ENCODE measurements at places on chromosomes 7 and 10.

GRCh38 chr7:2195400-2196246 is 37.1 kb downstream of the MAD1L1 start:
- no peak for DNase-seq

DNA sequence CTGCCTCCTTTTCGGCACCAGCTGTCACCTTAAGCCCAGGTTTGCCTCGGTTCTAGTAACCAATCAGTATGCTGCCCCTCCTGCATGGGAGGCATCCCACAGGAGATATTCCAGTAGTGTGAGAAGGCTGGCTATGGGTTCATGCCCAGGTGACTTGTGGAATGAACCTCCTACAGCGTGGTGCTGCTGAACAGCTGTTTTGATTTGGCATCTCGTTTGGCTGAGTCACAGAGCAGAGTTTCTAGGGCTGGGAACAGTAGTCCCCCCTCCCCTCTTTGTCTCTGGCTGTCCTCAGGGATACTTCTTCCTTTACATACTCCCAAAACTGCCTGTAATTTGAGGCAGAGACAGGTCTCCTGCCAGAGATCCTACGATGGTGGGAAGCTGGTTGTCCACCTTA is 16.1 kb downstream of the R3HCC1L start:
- peak; percentile 91 for DNase-seq

- DNase-seq, result no peak
Observed at GRCh38 chr10:103139803-103140202, 53.3 kb downstream of the NT5C2 start.

GRCh38 chr10:38007991-38008390 is 2.5 kb upstream of the ZNF33A start:
- no peak for DNase-seq

- DNase-seq, result no peak
Observed at GRCh38 chr7:77866370-77866769, 67.8 kb downstream of the PHTF2 start.

DNA sequence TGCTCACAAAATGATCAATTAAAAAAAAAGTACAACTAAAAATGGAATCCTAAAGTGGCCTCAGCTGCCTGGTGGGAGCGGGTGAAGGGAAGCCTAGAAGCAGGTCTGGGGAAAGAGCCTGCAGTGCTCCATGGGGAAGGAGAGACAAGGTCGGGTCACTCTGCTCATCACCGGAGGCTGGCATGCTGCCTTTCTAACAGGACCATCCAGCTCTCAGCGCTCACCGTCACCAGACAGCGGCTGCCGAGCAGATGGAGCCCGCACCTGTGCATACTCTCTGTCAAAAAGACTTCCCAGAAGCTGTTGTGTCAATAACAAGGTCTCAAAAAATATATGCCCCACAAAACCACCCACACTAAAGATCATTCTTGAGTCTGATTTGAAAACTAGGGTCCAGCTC is 112.8 kb downstream of the BAMBI start:
- no peak for DNase-seq

DNA sequence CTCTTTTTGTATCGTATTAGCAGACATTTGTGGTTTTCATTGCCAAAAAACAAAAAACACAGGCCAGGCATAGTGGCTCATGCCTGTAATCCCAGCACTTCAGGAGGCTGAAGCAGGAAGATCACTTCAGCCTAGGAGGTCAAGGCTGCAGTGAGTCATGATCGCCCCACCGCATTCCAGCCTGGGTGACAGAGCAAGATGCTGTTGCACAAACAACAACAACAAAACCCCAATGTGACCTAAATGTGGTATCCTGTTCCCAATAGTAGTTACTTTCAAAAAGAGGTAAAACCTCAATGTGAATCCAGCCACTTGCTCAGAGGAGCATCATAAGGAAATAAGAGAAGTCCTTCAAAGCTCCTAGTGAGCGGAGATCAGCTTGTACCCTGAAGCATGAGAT is 45.8 kb upstream of the SKAP2 start:
- DNase-seq, result peak; percentile 99

DNA sequence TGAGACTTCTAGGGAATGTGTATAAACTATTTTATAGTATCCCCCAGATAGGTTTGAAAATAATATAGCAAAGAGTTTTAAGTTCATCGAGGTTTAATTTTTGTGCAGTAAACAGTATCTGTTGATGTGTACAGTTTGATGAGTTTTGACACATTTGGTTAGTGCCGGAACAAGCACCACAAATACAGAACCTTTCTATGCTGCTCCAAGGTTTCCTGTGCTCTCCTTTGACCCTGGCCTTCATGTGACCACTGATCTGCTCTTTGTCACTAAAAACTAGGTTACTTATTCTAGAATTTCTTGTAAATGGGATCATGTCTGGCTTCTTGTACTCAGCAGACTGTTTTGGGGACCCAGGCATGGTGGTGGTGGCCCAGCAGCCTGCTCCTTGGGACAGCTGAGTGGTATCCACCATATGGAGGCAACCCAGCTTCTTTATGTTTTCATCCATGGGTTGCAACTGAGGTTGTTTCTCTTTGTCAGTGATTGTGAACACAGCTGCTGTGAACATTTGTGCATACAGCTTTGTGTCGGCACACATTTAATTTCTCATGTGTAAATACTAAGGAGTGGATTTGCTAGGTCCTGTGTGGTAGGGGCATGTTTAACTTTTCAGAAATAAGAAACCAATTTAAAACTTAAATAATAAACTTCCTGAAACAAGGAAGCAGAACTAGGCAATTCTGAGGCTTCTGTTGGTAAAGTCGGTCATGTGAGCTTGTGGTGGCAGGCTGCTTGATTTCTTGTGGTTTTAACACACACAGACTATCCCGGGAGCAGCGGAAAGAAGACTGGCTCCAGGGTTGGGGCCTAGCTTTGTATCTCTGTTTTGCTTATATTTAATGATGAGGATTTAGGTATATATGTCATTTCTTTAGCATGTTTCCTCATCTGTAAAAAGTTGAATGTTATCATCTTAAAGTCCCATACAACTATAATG is 219.4 kb downstream of the ABCA13 start:
- peak; percentile 59 for DNase-seq

DNA sequence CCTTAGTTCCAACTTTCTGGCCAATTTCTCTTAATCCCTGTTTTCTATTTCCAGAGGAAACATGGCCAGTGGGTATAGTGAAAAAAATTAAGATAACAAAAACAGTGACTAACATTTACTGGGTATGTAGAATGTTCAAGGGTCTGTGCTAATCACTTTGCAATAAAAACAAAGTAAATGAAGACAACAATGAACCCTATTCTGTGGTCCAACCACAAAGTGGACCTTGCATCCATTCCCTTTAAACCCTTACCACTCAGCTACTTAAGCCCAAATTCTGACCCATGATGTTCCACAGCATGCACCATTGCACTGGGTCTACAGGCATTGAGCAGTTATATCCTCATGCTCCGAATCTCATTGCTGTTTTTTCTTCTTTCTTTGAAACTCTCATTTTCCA is 179.9 kb upstream of the PRKCQ start:
- DNase-seq, result no peak

- no peak for DNase-seq
Observed at GRCh38 chr10:90939116-90939515, 18.2 kb upstream of the ANKRD1 start.

DNA sequence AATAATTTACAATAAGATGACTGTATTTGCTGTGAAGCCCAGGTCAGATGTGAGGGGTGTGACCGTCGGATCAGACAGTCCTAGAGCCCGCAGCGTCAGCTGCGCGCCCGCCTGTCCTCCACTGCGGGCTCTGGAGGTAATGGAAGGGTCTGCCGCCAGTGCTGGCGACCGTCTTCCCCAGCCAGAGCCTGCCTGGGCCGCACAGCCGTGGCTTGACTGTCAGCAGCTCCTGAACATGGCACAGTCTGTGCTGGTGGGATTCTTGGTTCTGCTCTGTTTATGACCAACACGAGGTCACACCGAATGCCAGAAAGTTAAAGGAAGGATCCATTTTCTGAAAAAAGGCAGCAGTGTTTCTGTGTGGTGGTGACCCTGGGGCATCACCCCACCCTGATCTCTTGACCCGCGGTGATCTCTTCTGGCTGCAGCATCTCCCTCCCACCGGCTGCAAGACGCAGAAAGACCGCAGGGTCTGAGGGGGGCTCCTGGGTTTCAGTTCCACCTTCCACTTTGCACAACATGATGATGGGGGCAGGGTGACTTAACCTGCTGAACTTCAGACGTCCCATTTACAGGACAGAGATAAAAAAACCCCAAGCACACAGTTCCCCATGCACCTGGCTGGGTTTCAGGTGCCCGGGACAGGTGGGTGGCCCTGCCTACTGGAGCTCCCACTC is 103.7 kb downstream of the DNAJB6 start:
- DNase-seq, result no peak

DNA sequence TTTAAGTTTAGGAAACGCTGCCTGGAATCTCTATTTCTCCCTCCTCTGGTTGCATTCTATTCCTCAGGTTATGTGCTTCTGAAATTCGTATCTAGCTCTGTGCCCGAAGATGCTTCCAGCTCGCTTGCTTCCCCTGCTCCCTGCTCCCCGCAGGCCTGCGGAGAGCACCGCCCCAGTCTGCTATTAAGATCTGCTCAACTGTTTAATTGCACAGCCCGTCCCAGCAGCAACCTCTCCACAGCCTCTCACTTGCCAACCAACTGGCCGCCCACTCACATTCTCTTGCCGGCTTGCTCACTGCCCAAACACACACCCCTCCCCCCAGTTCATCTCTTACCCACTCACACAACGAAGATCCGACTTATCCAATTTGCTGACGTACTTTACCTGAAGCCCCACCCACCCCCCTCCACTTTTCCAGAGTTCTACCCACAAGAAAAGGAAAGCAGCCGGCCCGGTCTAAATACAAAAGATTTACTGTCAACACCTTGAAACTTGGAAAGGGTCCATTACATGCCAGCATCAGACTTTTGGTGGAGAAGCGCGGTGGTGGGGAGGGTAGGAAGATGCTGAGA is 167.3 kb upstream of the KLF14 start:
- peak; percentile 92 for DNase-seq

DNA sequence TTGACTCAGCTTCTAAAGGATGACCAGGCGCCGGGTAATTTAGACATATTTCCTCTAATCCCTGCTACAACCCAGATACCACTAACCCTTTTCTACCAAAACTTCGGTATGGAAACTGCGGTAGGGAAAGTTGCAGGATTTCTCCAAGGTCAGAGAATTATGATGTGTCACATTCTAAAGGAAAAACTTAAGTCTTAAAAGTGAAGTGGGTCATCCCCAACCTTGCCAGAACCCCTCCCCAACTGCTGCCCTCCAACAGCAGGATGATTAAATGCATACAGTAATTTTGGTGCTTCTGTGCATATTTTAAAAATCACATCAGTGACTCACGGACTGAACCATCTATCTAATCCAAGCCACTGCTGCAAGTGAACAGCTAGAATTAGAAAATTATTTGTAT is 52.7 kb downstream of the GRB10 start:
- DNase-seq, result peak; percentile 25

DNA sequence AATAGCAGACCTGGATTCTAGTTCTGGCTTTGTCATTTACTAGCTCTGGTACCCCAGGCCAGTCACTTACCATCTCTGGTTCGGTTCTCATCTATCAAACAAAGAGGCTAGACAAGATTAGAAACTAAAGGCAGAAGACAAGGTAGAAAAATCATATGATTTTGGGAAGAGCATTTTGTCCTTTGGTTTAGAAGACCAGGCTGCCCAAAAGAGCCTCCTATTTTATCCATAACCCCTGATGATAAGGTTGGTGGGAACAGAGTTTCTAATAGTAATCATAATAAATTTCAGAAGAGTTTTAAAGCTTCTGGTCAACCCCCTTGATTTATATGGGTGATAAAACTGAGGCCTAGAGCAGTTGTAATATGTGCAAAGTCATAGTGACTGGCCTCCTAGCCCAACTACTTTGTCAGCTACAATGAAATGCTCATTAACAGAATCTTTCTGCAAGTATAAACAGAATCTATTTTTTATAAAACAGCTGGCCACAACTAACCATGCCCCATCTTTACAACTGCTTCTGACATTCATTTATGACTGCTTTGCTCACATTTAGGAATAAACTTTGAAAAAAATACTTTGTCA is 23.4 kb downstream of the COX15 start:
- DNase-seq, result no peak

- DNase-seq, result peak; percentile 22
Observed at GRCh38 chr7:43697690-43698089, 31.6 kb downstream of the COA1 start.

GRCh38 chr10:133457100-133457841 is 3.5 kb downstream of the SCART1 start:
- no peak for DNase-seq

- no peak for DNase-seq
Observed at GRCh38 chr7:80749270-80749669, 110.8 kb downstream of the CD36 start.

- no peak for DNase-seq
Observed at GRCh38 chr10:74743401-74743800, 83.0 kb upstream of the KAT6B start.

GRCh38 chr7:132145063-132145462 is 431.2 kb downstream of the PLXNA4 start:
- no peak for DNase-seq

DNA sequence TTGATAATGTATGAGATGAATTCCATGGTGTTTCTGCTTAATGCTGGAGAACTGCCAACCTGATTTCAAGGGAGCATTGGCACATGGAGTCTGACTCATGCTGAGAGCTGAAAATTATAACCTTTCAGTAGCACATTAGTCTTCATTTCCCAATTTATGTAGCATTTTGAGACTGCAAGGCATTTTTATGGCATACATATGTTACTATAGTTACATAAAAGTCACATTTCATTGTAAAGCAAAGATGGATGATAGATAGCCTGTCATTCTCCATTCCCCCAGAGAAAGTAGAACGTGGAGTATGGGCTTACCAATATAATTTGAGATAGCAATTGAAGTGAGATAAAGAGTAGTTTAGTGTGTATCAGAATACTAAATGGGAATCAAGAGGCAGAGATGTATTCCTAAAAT is 103.1 kb downstream of the SLC16A9 start:
- DNase-seq, result peak; percentile 50

DNA sequence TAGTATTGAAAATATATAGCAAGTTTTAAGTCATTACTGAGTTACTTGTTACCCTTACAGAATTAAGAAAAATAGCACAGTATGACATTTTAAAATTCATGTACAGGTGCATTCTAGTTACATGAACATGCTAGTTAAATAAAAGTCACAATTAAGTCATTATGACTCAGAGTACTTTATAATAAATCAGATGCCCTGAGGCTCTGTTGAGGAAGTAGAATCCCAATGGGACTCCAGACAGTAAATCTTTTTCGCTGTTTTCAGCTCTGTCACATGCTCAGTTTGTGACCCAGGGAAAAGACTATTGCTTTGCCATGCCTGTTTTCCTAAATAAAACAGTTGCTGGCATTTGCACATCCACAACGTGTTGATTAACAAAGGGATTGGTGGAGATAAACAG is 21.0 kb downstream of the NUDT13 start:
- no peak for DNase-seq

GRCh38 chr7:43302211-43302711 is 189.8 kb downstream of the HECW1 start:
- peak; percentile 85 for DNase-seq

DNA sequence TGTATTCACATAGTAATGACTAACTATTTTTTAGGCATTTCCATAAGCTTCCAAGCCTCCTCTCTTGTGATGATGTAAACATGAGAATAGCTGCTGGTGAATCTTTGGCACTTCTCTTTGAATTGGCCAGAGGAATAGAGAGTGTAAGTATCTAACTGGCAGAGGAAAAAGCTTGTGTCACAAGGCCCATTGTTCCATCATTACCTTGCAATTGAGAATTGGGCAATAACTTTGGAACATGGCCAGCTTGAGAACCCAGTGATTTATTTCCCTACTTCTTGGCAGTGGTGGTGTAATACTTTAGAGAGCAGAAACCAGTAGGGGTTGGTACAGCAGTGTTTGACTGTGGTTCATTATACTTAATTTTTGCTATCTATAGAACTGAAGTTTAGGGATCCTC is 12.0 kb downstream of the IFRD1 start:
- DNase-seq, result peak; percentile 83

All from LHCN-M2 (cell line).